ENCODE measurements at places on chromosomes 2 and 18.

DNA sequence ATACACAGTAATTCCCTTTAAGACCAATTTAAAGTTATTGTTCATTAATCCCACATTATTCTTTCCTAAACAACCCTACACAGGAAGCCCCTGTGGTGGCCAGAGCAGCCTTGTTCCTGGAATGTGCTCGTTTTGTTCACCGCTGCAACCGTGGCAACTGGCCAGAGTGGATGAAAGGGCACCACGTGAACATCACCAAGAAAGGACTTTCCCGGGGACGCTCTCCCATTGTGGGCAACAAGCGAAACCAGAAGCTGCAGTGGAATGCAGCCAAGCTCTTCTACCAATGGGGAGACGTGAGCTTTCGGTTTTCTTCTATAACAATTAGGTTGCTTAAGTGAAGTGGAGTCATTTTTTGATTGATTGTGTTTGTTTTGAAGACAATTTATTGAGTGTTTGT is 101.0 kb downstream of the UNC80 start:
- DNase-seq, result peak; percentile 80

DNA sequence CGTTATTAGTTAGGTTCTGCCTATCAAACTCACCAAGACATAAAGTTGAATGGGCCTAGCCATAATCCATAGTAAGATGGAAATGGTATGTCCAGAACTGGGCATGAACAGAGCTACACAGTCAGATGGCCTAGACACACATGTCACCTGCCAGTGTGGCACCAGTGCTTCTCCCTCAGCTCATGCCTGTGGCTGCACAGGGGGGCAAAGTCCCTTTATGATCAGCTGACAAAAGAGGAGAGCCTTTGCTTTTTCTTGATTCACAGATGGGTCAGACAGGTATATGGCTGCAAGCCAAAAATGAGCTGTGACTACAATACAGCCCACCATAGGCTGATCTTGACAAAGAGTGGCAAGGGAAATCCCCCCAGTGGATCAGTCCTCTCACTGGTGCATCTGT is 28.3 kb upstream of the STARD7 start:
- DNase-seq, result no peak

DNA sequence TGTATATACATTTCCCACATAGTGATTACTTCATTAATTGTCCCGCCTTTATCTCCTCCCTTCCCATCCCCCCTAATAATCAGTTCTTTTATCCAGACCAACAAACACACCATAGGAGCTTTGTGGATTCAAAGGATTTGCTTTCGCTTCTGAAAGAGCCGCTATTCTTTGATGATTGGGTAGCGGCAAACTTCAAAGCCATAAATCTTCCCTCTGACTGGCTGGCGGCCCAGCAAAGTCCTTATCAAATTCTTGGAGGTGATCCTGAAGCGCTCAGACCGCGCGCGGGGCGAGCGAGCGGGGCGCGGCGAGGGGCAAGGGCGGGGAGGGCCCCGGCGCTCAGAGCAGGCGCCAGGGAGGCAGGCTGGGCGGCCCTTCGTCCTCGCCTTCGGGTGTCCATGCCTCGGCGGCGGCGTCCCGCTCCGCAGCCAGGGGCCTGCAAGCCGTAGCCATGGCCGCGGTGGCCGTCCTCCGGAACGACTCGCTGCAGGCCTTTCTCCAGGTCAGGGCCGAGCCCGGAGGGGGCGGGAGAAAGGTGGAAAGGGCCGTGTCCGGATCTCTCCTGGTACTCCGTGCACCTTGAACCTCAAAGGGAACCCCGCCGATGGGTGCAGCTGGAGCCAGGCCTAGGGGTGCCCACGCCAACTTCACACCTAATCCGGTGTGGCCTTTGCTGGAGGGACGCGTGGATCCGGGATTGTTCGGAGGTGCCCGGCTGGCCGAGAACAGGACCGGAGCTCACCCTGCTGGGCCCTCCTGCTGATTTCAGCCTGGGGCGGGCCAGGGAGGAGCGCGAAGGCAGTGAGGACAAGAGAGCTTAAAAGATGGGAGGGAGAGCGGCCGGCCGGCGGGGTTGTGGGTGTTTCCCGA is at the start of gene SP5:
Gene SP5 (plus strand): TSS at position 276 of the 870 bp plus-strand sequence. CDS start 176 bp downstream, at position 452.
- DNase-seq, result peak; percentile 65

DNA sequence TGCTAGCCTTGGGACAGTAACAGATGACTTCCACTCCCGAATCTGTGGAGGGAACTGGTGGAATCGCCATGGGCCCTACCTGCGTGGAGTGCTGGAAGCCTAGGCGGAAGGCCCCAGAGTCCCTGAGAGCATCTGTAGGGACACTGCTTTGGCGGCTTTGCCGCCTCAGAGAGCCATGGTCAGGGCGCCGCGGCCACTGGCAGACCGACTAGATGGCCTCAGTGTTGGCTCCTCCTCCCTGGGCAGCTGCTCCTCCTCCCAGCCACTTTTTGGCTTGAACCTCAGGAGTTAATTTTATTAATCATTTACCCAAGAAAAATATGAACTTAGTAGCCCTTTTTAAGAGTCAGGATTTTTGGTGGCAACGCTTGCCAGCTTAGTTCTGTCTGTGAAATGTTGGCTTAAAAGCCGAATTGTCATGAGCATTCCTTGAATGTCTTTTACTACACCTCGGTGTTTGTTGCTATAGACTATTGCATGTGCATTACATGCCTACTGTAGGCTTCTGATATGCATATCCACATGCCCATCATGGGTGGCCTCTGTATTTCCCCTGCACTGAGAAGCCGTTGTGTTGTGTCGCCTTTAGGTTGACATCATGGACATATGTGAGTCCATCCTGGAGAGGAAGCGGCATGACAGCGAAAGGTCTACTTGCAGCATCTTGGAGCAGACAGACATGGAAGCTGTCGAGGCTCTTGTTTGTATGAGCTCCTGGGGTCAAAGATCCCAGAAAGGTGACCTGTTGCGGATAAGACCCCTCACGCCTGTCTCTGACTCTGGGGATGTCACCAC is 2.4 kb downstream of the KLF11 start:
- DNase-seq, result no peak

DNA sequence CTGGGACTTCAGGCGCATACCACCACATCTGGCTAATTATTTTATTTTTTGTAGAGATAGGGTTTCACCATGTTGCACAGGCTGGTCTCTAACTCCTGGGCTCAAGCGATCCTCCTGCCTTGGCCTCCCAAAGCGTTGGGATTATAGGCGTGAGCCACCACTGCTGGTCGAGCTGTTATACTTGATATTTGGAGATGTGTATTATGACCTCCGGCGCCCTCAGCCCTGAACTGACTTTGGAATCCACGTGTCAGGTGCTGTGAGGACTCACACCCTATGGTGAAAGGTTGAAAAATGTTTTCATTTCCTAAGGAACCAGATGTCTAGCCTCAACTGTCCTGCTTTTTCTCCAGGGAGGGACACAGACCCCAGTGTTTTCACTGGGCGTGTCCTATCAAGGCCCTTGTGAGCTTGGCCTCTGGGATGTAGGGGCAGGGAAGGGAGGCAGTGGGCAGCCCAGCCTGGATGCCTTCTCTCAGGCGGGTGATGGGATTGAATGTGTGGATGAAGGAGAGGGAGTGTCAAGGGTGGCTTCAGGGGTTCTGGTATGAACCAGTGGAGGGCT is 56.4 kb upstream of the HAAO start:
- no peak for DNase-seq

- DNase-seq, result no peak
These were observed 10.6 kb upstream of the MALL start for GRCh38 chr2:110126086-110126773.

DNA sequence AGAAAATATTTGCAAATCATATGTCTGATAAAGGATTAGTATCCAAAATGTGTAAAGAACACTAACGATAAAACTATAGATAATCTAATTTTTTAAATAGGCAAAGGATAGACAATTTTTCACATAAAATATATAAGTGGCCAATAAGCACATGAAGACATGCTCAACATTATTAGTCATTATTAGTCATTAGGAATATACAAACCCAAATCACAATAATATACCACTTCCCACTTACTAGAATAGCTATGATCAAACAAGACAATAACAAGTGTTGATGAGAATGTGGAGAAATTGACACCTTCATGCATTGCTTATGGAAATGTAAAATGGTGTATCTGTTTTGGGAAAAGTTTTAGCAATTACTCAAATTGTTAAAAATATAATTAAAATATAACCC is 12.6 kb upstream of the MAP2 start:
- no peak for DNase-seq

GRCh38 chr2:16561676-16562075 is 104.0 kb downstream of the CYRIA start:
- DNase-seq, result no peak

GRCh38 chr2:206556357-206556949 is 85.8 kb upstream of the FAM237A start:
- DNase-seq, result no peak

- DNase-seq, result no peak
These were observed 323.9 kb downstream of the AGPS start for GRCh38 chr2:177716484-177716883.

DNA sequence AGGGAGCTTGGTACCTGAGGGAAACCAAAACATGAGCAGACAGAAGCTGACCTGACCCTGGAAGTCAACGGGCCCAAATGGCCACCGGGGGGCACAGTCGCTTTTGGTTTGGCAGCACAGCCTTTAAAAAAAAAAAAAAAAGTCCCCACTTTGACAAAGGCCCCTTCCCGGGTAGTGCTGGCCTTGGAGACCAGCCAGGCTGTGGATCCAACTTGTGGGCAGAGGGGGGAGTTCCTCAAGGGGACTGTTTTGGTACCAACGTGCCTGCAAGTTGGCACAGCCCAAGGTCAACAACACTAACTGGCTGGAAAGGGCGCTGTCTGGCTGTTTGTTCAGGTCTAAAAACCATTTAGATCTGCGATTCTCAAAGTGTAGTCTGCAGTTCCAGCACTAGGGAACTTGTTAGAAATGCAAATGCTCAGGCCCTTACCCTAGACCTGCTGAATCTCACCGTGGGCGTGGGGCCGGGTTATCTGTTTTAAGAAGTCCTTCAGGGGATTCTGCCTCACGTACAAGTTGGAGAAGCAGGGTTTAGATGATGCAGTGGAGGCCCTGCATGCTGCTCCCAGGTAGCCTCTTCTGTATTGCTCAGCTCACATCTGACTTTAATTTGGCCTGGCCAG is 83.0 kb downstream of the LPIN1 start:
- peak; percentile 57 for DNase-seq

DNA sequence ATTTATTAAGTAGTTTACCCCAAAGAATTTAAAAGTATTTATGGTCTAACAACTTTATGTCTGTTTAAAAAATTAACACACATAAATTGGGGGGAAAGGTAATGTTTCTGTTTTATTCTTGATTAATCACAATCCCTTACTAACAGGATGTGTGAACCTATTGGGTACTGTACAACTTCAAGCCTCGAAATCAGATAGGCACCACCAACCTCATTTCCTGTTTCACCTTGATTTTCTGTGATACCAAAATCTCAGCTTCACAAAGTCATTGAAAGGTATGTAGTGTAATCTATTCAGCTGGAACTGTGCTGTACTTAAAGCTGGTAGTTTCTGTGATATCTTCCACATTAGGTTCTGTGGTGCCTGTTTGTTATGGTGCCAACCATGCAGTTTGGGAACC is 4.0 kb downstream of the RNMT start:
- DNase-seq, result no peak

DNA sequence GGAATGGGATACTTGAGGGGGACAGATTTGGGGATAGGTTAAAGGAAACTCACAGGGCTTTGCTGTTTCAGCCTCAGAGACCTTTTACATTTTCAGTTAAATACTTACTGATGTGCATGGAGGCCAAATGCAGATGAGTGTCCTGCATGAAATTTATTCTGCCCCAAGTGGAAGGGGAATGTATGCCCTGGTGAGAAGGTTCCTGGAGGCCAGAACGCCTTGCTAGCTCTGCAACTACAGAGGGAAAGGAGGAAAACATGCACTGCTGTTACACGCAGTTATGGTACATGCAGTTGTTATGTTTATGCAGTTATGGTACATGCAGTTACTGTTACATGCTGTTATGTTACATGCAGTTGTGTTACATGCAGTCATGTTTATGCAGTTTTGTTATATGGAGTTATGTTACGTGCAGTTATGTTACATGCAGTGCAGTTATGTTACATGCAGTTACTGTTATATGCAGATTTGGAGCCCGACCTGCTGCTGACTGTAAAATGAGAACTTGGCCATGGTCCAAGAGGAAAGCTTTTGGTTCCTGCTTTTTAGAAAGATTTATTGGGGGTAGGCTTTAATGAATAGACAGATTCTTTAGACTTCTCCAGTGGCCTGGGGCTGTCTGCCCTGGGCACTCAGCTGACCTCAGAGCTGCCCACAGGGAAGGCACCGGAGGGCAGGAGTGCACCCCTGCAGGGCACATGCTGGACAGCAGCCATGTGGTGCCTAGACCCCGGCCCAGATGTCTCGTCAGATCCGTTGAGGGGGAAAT is 84.1 kb downstream of the LDLRAD4 start:
- no peak for DNase-seq

DNA sequence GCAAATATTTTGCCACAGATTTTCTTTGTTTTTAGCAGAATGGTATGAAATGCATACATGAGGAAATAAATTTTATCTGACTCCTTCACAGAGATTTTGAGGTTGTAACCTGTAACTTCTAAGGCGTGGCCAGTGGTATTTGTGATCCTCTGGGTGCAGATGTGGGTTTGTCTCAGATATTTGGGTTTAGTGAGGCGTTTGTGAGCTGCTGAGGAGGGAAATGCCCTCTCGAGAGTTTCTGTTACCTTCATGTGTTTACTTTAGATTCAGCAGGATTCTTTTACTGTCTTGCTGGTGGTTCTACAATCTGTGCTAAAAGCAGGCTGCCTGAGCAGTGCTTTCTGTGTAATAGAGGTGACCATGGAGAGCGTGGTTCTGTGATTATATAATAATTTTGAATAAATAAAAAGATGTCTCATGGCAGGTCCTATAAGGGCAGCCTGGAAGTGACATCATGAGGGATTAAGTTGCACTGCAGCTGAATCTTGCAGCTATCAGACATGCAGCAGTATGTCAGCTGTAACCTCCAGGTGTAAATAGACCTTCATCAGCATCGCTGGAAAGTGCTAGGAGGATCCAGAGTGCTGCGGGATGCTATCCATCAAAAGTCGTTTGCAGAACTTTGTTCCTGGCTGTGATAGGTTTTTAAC is 34.1 kb downstream of the TANC1 start:
- no peak for DNase-seq

DNA sequence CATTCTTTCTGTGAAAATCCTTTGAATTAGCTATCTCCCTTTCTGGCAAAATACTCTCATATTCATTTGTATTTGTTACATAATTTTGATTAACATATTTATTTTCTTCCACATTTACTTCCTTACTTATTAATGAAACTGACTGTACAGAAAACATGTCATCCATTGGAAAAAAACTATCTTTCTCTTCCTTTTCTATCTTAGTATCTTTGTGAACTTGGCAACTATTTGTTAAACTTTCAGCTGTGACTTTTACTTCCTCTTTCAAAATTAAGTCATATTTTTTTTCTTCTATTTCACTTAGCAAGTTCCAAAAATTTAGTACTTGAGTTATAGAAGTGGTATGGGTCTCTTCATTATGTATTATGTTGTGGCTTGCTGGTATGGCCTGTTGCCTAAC is 2.6 kb downstream of the RAD51AP2 start:
- no peak for DNase-seq

DNA sequence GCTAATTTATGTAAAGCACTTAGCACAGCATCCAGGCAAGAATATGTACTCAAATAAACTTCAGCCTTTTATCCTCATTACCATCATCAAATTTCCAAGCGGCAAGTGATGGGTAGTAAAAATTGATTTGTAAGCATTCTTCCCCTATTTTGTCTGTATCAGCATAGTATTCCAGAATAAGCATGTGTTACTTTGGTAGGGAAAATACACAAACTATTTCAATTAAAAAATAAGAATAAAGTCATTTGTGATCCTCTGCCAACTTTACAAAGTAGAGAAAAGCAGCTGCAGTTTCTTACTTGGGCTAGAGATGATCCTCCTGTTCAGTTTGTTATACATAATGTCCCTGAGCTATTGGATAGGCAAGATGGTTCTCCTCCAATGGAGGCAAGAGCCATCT is 493.2 kb downstream of the ZEB2 start:
- no peak for DNase-seq

Data from iPS DF 19.7 (cell line).